ENCODE measurements at places on chromosomes 7 and 10.

GRCh38 chr10:10726101-10726500 lies 291.6 kb upstream of the CELF2 start:
- DNase-seq, result no peak

DNA sequence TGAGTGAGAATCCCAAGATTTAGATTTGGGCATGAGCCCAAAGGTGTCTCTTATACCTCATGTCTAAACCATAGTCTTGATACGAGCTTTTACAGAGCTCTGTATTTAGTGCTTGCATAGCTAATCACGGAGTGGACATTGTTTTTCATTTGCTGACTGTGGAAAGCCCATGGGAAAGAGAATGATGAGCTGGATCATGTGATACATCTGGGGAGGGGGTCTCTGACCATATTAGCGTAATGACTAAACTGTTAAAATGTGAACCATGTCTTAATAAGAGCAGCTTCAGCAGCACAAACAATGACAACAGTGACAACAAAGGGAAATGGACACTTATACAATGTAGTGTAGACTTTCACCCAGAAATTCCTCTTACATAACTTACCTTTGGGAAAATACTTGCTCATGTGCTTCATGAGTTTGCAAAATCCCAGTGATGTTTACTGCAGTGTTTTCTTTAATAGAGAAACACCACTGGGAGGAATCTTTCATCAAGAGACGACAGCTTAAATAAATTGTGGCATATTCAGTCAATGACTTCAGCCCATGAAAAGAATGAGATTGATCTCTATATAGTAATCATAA lies 44.0 kb upstream of the ITGB1 start:
- DNase-seq, result no peak

- peak; percentile 44 for DNase-seq
These were observed 32.5 kb downstream of the C7orf33 start for GRCh38 chr7:148622887-148623585.

GRCh38 chr7:88357781-88358525 lies 51.3 kb upstream of the STEAP4 start:
- no peak for DNase-seq

GRCh38 chr7:81402227-81402626 lies 367.6 kb downstream of the HGF start:
- DNase-seq, result no peak

DNA sequence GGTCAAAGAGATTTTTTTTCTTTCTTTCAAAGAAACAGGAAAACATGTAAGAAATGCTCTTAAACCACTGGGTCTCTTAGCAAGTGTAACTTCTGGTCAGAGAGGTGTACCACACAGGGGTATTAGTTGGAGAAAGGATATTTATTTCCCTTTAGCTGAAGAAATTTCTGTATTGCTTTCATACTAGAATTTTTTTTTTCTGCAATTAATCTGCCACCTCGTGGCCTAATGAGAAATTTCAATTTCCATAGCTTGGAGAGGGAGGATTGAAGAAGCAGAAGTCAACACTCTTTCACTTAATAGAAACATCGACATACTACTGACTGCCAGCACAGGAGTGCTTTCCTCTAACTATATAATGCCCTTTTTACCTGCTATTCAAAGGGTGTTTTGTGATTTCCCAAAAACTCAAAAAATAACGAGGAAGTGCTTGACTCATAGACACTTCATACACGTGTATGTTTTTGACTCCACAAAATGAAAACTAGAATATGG lies 177.6 kb upstream of the NAMPT start:
- DNase-seq, result no peak

- DNase-seq, result no peak
These were observed 104.9 kb downstream of the CDK14 start for GRCh38 chr7:90701021-90701420.

DNA sequence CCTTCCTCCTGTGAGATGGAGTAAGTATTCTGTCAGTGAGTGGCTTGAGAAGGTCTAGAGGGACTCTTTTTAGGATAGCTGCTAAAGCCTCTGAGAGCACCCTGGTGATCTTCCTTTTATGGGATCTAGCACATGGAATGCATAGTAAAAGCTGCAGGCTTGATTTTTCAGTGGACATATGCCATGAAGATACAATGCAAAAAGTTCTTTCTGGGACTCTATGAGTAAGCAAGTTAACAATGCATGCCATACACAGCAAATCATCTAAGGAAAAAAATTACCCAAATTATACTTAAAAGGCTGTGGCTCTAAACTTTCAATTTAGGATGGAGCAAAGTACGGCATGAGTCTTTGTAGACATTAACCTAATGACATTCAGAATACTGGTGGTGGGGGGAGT lies 154.5 kb downstream of the SGMS1 start:
- DNase-seq, result no peak

- no peak for DNase-seq
These were observed 76.2 kb downstream of the CDH23 start for GRCh38 chr10:71472912-71473311.

DNA sequence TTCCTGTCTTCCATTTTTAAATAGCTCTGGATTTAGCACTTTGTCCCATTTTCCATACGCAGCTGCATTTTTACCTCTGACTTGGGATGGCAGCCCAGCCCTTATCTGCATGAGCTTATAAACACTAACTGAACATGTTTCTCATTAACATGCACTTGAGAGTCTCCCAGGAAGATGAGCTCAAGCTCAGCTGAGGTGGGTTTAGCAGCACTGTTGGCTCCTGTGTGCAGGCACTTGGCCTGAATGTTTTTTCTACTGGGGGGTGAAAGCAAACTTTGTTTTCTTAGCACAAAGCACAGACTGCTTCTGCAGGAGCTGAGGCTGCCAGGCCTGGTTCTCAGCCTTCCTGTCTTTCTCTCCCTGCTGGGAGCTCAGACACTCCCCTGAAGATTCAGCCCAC lies 1093.6 kb upstream of the AUTS2 start:
- DNase-seq, result no peak

- DNase-seq, result no peak
These were observed 37.0 kb upstream of the EGR2 start for GRCh38 chr10:62852961-62853702.

GRCh38 chr7:40815512-40815911 lies 680.7 kb downstream of the SUGCT start:
- no peak for DNase-seq

DNA sequence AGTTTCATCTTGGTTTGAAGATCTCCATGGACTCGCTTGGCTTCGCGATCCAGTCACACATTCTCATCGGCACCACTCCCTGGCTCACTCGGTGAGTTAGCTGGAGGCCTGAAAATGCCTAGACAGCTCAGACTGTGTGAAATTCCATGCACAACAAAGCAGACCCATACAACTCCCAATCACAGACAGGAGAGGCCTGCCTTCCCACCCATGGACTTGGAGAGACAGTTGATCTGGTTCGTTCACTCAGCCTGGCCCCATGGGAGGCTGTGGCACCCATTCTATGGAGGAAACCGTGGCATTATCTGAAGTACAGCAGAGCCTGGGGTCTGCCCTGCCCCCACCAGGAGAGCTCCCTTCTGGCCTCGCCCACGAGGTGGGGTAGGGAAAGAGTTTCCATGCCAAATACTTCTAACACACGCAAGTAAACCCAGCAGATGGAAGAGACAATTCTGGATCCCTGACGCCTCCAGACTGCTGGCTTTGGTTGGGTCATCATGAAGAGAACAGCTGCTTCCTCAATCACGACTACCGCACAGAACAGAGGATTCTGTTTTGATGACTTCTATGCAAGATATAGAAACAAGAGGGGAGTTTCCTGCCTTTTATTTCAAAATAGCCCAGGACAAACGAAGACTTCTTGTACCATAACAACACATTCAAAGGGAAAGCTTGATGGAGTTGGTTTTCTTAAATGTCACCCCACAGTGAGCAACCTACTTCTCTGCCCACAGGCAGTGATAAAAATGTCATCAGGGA lies 15.9 kb downstream of the FAM53B start:
- DNase-seq, result no peak

- DNase-seq, result no peak
These were observed 113.2 kb upstream of the ADO start for GRCh38 chr10:62691336-62691735.

GRCh38 chr7:1758028-1758858 lies 88.2 kb downstream of the ELFN1 start:
- DNase-seq, result no peak

DNA sequence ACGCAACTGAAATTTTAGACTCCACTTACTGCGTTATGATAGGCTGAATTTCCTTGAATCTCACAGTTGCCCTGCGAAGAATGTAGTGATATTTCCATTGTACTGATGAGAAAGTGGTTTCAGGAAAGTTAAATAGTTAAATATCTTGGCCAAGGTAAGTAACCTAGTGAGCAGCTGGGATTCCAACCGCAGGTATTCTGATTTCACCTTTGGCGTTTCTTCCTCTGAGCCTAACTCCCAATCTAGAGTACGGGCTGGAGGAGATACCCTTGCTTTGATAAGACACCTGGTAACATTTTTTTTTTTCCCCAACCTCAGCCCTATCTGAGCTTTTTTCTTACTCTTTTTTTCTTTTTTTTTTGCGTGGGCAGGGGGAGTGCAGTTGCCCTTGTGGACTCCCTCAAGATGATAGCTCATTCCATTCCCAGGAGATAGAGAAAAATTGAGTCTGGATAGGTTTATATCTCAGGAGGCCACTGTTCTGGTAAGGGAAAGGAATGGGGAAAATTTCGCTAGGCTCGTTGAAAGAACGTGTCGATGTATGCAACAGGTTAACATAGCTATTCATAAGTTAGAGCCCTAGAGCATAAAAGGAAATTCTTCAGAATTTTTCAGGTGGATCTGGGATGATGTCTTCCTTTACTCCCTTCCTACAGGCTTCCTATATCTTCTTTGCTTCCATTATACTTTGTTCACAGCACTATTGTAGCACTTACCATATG lies 3.1 kb upstream of the TAS2R38 start:
- no peak for DNase-seq

DNA sequence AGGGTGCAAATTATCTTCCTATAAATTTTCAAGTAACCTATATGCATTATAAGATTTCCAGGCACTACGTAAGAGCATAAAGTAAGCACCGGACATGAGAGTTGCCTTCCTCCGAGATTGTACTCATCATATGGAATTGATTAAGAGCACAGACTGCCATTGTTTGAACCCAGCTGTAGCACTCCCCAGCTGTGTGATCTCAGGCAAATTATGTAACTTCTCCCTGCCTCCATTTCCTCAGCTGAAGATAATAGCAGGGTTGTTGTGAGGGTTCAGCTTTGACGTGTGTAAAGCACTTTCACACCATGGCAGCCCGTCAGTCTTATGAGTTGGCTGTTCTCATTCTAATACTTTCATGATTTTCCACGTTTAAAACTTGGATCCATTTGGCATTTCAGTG lies 122.6 kb downstream of the ITIH5 start:
- no peak for DNase-seq
